ENCODE measurements at places on chromosomes 6 and 20. TPM values are rescaled to one million over a fixed set of nuclear protein-coding genes. Genes with fewer than 3 reads are reported as not detected.

AMD1 gene
- 49.8 TPM for total RNA-seq

CFB gene
- 1.4 TPM for total RNA-seq

OR12D3 gene
- total RNA-seq, result not detected

SLC44A4 gene
- total RNA-seq, result 2.1 TPM

C20orf144 gene
- total RNA-seq, result not detected

NNAT gene
- total RNA-seq, result 1.8 TPM

LY86 gene
- 0.88 TPM for total RNA-seq

TFAP2C gene
- total RNA-seq, result 63.9 TPM

EEF1E1 gene
- 23.1 TPM for total RNA-seq

MYLK4 gene
- total RNA-seq, result 2.8 TPM

SRMS gene
- total RNA-seq, result 0.37 TPM

Data from lower leg skin (tissue), 4 donors.